ENCODE measurements at places on chromosomes 6 and 20.

- no peak for DNase-seq
These were observed 236.9 kb upstream of the PMEPA1 start for GRCh38 chr20:57946559-57947315.

- DNase-seq: no peak
These were observed 9.3 kb downstream of the NAPB start for GRCh38 chr20:23412026-23412425.

DNA sequence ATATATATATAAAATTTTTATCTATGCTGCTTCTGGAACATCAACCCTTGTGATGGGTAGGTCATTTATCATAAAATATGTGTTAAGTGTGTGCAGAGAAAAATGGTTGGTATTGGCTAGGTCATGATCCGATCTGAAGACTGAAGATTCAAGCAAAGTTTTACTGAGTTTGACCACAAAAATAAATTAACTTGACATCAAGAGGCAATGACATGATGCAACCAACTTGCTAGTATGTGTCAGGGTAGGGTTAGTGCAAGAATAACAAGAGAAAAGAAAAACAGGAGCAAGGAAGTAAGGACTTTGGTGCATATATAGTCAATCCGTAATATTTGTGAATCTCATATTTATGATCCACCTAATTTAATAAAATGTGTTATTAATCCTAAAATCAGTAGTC lies 1202.0 kb upstream of the ADGRB3 start:
- no peak for DNase-seq

GRCh38 chr20:41054847-41055230 lies 26.2 kb downstream of the TOP1 start:
- no peak for DNase-seq

DNA sequence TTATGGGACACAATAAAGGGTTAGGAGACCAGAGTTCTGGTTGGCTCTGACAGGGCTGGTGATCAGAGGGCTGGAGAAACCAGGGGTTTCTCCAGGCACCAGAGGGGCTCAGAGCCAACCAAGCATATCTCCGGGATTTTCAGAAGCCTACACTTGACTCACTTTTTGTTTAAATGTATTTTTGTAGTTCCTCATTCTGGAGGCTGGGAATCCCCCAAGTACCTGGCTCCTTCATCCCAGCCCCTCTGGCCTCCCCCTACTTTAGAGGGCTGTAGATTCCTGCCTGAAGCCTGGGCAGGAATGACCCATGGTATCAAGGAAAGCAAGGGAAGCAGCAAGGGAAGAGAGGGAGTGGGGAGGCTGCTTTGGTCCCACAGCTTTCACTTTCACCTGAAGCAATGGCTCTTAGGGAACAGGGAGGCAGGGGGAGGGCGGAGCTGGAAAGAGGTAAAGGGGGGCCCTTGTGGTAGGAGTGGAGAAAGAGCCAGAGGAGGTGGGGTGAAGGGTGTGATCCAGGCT lies 973 bp downstream of the CD40 start:
- DNase-seq: no peak

- no peak for DNase-seq
These were observed 71.9 kb downstream of the TMEM170B start for GRCh38 chr6:11609324-11610071.

GRCh38 chr6:106339334-106340029 lies 13.9 kb upstream of the ATG5 start:
- DNase-seq: no peak

DNA sequence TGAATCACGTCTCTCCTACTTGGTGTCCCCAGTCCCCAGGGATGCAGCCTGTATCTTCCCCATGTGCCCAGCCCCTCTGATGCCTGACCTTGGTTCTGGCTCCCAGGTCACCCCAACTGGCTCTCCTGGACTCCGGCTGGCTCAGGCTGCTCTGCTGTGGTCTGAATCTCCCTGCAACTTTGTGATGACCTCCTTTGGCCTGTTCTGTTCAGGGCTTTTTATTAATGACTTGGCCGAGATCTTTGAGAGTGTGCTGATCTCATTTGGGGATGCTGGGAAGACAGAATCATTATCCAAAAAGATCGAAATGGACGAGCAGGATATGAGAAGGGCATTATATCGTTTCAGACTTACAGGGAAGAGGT lies 67.4 kb downstream of the IGF2R start:
- no peak for DNase-seq

GRCh38 chr6:69584913-69585729 lies 211.7 kb downstream of the LMBRD1 start:
- no peak for DNase-seq

- no peak for DNase-seq
These were observed 133.9 kb upstream of the BEND6 start for GRCh38 chr6:56821005-56821432.

- no peak for DNase-seq
These were observed 89.9 kb upstream of the ZNF217 start for GRCh38 chr20:53683506-53683905.

GRCh38 chr6:10320291-10320690 lies 94.6 kb downstream of the TFAP2A start:
- no peak for DNase-seq

- no peak for DNase-seq
These were observed 149.2 kb downstream of the LY86 start for GRCh38 chr6:6737671-6738070.

DNA sequence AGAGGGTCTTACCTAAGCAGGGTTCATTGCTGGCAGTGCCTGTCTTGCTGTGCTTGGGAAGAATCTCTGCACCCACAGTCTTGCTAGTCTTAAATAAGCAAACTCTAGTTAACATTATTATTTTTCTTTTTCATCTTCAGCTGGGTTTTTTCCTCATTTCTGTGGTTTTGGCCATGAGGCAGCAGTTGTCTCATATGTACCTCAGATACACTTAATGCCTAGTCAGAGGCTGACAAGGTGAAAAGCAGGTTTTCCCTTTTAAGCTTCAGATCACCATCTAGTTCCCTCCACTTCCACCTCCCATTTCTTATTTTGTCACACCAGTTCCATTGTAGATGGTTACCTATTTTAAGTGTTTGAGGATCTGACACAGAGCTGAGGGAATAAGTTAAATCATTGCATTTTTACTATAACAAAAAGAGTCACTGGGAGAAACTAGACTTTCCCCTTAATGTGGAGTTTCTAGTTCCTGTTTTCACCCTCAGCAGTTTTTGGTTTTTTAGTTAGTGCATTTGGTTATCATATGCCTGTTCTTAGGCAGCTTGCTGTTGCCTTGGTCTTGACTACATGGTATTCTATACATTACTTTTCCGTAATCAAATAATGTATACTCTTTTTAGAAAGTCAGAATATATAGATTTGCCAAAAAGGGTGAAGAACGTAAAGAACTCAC lies 46.0 kb downstream of the AFDN start:
- DNase-seq: no peak

DNA sequence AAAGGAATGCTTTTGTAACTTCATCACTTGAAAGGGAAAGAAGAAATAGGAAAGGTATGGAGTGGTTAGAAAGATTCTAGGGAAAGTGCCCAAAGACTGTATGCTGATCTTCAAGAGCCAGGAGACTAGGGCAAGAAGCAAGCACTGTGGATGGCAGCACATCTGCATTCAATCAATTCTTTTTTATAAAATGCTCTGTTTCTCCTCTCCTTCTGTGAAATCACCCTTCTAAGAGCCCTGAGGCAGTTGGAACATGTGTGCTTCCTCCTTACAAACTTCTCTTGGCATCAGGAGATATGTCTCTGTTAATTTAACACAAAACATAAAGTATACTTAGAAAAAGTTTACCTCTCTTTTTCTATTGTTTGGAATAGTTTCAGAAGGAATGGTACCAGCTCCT lies 1162.2 kb upstream of the GJE1 start:
- DNase-seq: no peak

- no peak for DNase-seq
These were observed 267.4 kb upstream of the TAB2 start for GRCh38 chr6:149050160-149050559.

- no peak for DNase-seq
These were observed 82.4 kb downstream of the CDH26 start for GRCh38 chr20:60040471-60041162.

DNA sequence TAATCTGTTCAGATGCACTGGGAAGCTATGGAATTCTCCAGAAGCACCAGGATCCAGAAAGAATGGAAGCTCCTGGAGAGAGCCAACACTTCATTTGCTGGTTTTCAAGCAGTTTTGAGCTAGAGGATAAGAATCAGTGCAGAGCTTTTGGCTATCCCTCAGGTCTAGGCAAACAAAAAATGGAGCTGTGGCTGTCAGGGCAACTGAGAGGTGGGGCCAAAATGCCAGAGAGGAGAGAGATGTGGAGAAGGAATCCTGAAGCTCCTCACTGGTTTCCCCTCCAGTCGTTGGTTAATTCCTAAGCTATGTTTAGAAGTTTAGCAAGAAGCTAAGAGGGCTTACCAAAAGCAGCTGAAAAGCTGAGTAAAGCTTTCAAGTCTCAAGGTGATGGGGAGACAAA lies 294.2 kb upstream of the JARID2 start:
- no peak for DNase-seq

DNA sequence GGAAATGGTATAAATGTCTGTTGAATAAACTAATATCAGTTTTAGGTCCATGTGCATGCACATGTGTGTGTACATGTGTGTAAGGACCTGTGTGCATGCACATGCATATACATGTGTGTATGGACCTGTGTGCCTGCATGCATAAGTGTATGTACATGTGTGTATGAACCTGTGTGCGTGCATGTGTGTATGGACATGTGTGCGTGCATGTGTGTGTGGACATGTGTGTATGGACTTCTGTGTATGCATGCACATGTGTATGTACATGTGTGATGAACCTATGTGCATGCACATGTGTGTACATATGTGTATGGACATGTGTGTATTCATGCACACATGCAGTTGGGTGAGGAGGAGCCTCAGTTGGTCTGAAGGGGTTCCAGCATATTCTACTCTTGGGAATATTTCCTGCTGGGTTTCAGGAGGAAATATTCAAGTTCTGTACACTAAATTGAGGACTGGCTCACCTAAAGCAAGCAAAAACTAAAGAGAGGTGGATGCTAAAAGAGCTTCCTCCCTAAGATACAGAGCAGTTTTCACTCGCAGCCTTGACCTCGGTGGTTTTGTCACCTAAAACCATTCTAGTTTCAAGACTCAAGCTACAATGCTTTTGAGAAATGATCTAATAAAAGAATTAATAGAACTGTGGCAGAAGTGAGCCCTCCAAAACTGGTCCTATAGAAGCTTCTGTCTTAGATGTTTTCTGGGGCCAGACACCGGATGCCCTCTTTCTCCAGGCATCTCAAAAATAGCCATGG lies 742.8 kb downstream of the MAFB start:
- DNase-seq: no peak

DNA sequence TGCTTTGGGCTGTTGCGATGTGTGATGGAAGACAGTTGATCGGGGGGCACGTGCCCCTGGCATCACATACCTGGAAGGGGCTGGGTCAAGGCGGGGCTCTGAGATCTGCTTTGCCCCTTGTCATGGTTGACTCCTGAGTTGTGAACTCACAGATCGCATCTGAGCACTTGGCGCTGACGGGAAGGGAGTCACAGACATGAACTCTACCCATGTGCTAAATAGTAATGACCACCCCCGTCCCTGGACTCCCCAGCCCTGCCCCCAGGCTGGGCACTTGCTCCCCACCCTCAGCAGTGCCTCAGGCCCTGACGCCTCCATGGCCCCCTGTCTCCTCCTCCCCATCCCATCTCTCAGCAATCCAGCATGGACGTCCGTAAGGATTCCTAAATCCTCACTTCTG lies 107.0 kb downstream of the SYNDIG1 start:
- DNase-seq: no peak

DNA sequence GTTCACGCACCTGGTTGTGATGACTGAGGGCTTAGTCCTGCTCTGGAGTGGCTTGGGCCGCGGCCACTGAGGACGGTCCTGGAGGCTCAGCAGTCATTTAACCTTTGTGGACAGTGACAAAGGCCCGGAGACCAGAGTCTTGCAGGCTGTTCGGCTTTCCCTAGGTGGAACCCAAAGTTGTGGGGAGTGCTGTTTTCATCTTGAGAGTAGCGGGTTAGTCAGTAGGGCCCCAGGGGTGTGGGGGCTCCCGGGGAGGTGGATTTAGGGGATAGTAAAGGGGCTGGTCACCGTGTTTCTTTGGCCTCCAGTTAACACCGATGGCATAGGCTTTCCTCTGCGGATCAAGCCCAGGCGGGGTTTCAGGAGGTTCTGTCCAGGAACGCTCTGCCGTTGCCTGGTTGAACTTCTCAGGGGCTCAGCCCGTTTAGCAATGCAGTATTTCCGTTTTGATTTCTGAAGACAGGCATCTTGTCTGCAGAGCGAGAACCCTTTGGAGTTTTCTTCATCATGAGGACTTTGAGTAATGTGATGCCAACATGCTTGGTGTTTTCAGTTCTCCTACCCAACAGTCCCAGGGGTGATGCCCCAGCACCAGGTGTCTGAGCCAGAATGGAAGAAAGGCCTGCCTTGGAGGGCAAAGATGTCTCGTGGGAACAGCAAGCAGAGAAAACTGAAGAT lies 31.8 kb downstream of the ZNF831 start:
- no peak for DNase-seq

GRCh38 chr20:47506850-47507249 lies 5.2 kb downstream of the NCOA3 start:
- no peak for DNase-seq

Measured in stimulated activated CD8-positive, alpha-beta memory T cell treated with anti-CD3 and anti-CD28 coated beads, Interleukin-15, amount 100 ng/mL, for 1 hour (primary cell).